Renal cortex interstitium (tissue), 15 donors: ENCODE measurements at places on chromosomes 7 and 10. TPM values are rescaled to one million over a fixed set of nuclear protein-coding genes. Genes with fewer than 3 reads are reported as not detected.

- DNase-seq = no peak
Measured at GRCh38 chr10:51689536-51689935, 9.9 kb downstream of the CSTF2T start.

DNA sequence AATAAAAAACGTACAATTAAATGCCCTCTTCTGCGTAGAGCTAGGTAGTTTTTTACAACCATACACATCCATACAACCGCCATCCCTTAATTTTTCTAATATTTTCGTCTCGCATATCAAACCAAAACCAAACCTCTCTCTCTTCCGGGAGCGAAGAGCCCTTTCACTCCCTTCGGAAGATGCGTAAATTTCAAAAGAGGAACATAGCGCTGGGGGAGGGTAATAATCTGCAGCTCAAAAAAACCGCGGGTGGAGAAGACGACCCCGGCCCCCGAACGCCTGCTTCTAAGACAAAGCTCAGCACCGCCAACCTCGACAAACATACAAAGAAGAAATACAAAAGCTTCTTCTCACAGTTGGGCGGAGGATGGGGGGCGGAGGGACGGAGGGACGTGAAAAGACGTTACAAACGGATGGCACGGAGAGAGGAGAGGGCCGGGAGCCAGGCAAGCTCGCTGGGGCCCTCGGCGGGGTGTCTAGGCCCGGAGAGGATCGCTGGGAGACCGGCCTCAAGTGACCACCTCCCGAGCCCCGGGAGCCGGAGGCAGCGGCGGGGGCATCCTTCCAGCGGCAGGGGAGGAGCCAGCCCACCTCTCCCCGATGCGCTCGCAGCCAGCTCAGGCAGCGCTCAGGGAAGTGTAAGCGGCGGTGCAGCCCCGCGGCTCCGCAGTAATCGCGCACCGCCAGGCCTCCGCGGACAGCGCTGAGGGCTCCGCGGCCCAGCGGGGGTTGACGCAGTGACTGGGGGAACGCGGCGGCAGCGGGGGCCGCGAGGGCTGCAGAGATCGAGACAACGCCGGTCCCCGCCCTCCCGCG, 851 bp downstream of the MKRN1 start:
- peak; percentile 31 for DNase-seq

GRCh38 chr10:30825495-30825894, 195.9 kb upstream of the LYZL2 start:
- no peak for DNase-seq

DNA sequence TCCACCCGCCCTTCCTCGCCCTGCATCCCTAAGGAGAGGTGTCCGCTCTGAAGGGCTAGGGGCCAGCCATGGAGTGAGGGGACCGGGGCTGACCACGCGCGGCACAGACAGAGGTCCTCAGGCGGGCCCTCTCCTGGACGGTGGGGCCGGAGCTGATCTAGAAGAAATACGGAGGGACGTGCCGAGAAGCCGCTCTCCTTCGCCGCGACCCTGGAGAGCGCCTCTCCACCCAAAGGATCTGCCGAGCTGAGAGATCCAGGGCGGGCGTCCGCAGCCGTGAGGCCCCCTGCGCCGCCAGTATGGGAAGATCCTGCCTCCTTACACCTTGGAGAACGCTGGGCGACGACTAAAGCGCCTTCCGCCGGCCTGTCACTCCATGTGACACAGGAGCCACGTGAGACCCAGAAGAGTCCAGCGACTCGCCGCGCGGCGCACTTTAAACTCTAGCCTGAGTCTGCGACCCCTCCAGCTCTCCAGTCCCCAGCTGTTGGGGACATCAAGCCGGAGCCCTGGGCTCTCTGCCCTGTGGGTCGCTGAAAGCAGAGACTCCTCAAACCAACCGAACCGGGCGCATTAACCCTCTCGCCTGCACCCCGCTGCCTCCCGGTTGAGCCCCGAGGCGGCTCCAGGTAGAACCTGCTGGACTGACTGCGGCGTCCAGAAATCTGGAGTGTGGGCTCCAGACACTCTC, 1.5 kb upstream of the SFMBT2 start:
- DNase-seq = no peak

DNA sequence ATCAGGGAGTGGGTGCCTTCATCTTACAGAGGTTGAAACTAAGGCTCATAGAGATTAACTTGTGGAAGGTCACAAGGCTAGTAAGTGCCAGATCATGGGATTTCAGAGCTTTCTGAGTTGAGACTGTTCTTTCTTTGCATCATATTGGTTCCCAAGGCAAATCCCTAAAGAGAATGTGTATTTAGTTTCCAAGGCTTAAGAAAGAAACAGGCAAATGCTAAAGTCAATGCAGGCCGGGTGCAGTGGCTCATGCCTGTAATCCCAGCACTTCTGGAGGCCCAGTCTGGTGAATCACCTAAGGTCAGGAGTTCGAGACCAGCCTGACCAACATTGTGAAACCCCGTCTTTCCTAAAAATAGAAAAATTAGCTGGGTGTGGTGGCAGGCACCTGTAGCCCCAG, 19.8 kb downstream of the CDK1 start:
- DNase-seq = no peak

Gene AGR3
- polyA plus RNA-seq = 2.5 TPM

Gene NRP1
- polyA plus RNA-seq = 156 TPM

Gene SFRP5
- polyA plus RNA-seq = 0.11 TPM

GRCh38 chr10:51649064-51649463, 50.3 kb downstream of the CSTF2T start:
- no peak for DNase-seq

GRCh38 chr7:33432821-33433220, 303.5 kb downstream of the BBS9 start:
- no peak for DNase-seq

Gene HABP2
- 0.42 TPM for polyA plus RNA-seq

Gene CYP3A7
- polyA plus RNA-seq = 0.30 TPM

DNA sequence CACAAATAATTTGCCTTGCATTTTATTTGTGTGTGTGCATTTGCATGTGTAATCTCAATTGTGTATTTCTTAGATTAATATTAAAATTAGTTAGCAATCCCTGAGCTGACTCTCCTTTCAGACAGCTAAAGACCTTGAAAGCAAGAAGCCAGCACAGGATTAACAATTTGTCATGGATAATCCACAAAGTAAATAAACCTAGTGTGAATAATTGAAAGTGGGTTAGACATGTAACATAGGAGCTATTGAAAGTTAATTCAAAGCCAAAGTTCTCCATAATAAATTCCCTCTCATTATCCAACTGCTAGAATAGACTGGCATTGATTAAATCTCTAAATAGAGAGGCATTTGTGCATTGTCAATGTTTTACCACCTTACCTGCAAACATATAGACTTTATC, 326.1 kb downstream of the PLXDC2 start:
- no peak for DNase-seq

Gene H2BK1
- not detected for polyA plus RNA-seq

Gene HTR5A
- polyA plus RNA-seq = not detected

Gene CDC14C
- not detected for polyA plus RNA-seq

DNA sequence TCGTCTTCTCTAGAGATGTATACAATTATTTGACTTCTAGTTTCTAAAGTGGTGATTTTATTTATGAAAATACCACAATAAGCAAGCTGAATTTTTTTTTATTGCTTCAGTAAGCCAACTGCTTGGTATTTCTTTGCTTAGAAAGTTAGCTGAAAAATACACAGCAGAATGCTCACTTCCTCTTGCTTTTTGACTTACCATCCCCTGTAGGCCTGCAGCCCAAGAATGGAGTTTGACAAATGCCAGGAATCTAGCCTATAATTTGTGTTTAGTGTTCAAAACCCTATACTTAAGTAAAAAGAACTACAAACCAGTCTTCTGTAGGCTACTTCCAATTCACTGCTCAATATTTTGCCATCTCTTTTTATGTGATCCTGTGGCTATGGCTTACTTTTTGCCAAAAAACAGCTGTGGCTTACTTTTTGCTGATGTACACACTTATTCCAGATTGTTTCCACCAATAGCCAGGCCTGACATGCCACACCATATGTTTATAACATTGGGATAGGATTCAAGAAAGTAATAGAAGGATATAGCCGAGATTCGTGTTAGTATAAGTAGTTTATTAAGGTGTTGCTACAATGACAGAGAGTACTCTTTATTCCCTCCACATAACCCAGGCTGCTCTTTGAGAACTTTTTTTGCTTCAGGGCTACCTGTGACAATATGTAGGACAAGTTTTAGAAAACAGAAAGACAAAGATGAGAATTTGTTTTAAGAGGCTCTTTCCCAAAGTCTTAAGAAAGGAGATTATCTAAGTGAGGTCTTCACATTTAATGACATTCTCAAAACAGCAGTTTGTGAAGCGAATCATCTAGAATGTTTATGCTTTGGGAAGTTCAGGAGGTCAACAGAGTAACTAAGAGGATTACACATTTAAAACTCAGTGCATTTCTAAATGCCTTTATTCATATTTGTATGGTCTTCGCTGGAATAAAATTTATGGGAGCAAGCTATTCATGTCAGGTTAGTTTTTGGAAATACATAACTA, 263.9 kb upstream of the FZD1 start:
- no peak for DNase-seq

DNA sequence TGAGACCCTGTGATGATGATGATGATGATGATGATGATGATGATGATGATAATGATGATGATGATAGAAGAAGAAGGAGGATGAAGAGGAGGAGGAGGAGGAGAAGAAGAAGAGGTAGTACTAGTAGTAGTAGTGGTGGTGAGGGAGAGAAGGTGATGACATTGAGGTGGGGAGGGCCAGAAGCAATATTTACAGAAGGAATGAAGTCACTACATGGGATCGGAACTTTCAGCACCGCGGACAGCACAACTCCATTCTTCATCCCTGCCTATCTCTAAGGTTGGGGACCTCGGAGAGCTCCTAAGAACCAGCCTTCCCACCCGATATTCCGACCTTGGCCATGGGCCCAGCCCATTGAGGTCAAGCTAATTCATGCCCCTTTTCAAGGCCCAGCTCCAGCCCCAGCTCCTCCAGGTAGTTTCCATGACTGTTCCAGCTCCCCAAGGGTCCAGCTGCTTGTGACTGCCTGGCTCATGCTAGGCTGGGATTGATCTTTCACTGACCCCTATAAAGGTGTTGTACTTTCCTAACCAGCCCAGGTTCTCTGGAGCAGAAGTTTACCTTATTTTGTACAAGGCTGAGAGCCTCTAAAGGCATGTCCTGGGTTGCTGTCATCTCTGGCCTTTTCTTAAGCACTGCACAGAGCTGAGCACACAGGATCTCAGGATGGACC, 10.3 kb downstream of the CRHR2 start:
- DNase-seq = peak; percentile 50

DNA sequence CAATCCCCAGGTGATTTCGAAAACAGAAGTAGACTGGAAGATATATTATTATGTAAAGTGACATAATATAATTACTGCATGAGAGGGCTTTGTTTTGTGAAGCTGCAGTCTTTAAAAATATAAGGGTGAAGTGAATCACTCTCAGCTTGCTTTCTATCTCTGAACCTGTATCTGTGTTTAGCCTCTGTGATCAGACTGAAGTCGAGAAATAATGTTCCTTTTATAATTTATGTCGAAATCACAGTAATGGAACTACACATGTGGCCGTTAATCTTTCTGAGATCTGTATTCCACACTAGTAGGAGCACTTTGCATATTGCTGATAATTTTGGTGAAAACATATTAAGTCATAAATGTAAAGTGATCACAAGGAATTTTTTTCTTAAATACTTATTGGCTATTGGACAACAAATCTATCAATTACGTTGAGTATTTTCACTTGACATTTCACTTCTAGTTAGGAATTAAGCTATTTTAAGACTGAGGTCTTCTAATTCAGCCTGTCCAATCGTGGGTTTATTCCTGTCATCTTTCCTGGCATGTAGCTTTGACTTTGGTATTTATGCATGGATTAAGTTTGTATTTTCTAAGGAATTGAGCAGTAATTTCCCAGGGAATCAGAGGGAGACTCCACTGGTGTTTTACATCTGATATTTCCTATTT, 268.2 kb upstream of the POT1 start:
- DNase-seq = no peak

DNA sequence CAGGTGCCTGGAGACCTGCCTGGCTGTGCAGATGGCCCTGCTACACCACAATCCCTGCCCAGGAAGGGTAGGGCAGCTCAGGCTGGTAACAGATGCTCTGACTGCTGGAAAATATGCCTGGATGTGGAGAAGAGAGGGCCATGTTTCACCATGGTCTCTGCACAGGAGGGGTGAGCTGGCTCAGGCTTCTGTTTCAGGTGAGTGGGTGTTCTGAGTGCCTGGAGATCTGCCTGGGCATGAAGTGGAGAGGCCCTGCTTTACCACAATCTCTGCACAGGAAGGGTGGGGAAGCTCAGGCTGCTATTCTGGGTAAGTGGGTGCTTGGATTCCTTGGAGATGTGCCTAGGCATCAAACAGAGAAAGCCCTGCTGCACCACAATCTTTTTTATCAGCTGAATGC, 350.1 kb downstream of the KIF20B start:
- DNase-seq = no peak

Gene MRPS17
- polyA plus RNA-seq = 16.1 TPM

DNA sequence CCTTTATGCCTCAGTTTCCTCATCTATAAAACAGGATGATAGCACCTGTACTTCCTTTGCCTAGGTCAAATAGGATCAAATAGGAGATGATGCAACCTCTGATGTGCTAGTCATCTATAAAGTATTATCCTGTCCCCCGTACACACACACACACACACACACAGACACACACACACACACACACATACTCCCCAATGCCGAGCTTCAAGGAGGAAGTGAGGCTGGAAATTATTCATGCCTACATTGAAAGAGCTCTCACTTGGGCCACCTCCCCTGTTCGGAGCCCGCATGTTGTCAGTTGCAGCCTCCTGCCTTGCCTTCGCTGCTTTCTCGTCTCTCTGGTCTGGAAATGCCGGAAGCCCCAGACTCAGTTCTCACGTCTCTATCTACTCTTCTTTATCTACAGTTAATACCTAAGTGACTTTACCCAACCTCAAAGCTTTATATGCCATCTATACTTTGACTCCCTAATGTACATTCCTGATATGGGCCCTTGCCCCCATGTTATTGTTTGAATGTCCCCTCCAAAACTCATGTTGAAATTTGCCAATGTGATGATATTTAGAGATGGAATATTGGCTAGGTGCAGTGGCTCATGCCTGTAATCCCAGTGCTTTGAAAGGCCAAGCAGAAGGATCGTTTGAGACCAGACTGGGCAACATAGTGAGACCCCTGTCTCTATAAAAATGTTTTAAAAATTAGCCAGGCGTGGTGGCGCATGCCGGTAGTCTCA, 6.9 kb upstream of the UBE2H start:
- no peak for DNase-seq

Gene CPEB3
- 3.0 TPM for polyA plus RNA-seq

Gene GPR26
- polyA plus RNA-seq = 0.03 TPM

Gene CAV1
- polyA plus RNA-seq = 24.1 TPM

Gene ARMH3
- 19.0 TPM for polyA plus RNA-seq

Gene COL13A1
- 23.4 TPM for polyA plus RNA-seq

DNA sequence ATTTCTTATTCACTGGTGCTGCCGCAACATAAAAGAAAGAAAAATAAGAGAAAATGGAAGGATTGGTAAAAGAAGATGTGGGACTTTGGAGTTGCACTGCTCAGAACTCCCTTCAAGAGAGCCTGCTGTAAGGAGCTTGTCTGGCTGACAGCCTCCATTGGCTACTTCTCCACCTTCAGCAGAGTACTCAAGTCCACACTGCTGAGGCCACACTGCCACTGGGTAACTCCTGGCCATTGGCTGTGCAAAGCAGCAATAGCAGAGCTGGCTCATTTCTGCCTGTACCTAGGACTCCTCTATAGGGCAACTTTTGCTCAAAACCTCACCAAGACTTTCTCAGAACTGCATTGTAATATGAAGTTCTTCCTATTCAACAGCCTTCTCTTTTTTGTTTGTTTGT, 38.7 kb upstream of the PCLO start:
- DNase-seq = no peak

- DNase-seq = no peak
Measured at GRCh38 chr10:117543225-117544003, 868 bp downstream of the EMX2 start.
